Left hindlimb (tissue), 1 donor: ENCODE measurements at places on chromosomes 2 and 18.

DNA sequence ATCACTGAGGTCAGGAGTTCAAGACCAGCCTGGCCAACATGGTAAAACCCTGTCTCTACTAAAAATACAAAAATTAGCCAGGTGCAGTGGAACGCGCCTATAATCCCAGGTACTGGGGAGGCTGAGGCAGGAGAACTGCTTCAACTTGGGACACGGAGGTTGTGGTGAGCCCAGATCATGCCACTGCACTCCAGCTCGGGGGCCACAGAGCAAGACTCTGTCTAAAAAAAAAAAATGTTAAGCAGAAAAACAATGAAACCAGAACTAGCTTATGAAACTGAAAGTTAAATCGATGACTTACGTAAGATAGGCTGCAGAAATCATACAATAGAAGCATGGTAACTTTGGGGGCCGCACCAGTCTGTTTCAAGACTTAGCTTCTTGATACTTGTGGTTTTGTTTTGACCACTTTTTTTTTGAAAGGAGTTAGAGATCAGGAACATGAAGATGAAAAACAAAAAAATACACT, 6.2 kb upstream of the GPR155 start:
- DNase-seq = no peak

- DNase-seq = no peak
Observed at GRCh38 chr2:111231532-111232252, 111.0 kb downstream of the BCL2L11 start.

DNA sequence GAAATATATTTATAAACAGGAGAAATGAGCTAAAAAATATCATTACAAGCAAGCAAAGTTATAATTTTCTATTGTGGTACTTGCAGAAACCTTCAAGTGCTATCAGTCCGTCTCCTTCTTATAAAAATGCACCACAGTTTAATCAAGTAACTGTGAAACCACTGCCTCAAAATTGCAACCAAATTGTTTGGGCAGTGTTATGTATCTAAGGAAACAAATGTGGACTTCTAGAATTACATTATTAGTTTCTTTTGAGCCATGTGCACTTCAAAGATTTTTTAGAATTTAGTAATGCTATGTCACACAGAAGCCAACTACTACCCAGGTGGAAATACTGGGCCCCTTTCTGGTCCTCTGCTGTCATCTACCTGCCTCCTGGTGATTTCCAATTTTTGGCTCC, 495.6 kb downstream of the NYAP2 start:
- DNase-seq = no peak

- DNase-seq = no peak
Observed at GRCh38 chr2:628651-629050, 48.6 kb downstream of the TMEM18 start.

GRCh38 chr2:170843656-170844055, 27.0 kb downstream of the GAD1 start:
- DNase-seq = no peak

DNA sequence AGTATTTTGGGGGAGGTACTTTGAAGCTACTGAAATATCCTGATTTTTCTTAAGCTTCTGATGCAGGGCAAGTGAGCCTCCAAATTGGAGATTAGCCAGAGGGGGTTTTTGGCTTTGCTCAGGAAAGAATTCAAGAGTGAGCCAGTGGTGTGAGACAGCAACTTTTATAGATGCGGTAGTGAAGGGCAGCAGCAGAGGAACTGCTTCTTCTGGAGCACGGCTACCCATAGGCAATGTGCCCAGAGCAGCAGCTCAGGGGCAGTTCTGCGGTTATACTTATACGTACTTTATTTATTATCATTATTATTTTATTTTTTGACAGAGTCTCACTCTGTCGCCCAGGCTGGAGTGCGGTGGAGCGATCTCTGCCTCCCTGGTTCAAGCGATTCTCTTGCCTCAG, 19.8 kb upstream of the NT5DC4 start:
- DNase-seq = no peak

GRCh38 chr2:27921880-27922547, 31.5 kb downstream of the BABAM2 start:
- no peak for DNase-seq

GRCh38 chr2:171864357-171864985, 29.6 kb downstream of the SLC25A12 start:
- no peak for DNase-seq

DNA sequence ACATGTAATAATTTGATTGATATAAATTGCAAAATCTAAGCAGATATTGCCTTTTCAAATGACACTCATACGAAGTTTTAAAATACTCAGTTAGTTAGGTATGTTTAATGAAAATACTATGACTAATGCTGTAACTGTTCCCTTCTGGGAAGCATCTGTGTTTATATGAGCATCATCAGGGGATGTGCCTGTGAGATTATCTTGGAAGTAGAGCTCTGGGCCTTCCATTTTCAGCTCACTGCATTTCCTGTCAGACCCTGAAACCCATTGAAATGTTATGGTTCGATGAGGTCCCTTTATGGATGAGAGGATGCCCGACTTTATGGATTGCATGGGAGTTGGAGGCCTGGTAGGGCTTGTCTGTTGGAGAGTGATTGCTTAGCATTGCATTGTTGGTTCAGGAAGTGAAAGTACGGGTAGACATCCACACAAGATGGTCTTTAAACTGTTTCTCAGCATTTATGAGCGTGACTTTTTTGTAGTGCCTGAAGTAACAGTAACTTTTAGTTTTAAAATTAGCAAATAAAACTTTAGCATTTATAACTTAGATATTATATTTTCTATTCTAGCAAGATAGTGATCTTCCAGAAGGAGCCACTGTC, 28.7 kb downstream of the ELP2 start:
- DNase-seq = no peak

DNA sequence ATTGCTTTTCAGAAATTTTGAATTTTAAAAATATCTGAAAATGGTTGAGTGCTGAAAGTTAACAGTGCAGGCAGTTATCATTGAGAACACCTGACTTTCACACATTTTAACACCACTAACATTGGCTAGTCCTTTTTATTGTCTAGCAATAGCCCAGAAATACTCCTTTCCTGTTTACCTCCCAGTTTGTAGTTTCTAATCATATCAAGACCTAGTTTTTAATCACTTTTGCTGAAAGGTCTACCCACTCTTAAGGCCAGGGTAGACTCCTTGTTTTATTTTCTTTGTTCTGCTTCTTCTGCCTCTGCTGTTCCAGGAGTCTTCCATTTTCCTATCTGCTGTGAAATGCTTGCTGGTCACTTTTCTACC, 72.1 kb downstream of the UBE2E3 start:
- DNase-seq = no peak

DNA sequence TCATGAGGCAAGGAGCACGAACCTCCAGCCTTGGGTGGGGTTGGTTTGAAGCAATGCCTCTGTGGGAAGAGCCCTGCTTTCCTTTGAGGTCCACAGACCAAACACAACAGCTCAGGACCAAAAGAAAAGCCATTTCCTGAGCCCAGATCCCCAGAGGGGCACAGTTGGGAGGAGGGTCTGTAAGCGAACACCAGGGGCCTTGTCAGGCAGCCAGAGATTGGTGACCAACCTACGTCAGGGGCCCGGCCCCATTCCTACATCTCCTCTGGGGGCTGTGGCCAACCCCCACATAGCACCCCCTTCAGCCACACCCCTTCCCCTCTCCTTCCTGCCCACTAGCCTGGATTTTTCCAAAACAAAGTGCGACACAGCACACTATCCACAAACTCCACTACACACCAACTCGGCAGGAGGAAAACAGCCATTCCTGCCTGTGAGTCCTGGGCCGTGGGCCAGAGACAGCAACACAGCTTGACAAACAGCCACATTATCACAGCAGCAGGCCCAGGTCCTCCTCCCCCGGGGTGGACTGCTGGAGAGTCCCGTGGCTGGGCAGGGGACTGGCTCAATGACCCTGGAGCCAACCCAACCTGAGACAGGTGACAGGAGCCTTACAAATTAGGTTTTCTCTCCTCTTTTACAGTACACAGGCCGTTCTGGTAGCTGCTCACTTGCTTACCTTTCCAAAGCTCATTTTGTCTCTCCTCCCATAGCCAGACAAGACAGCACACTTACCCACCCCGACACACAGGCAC, 98.8 kb downstream of the TNS1 start:
- peak; percentile 81 for DNase-seq

DNA sequence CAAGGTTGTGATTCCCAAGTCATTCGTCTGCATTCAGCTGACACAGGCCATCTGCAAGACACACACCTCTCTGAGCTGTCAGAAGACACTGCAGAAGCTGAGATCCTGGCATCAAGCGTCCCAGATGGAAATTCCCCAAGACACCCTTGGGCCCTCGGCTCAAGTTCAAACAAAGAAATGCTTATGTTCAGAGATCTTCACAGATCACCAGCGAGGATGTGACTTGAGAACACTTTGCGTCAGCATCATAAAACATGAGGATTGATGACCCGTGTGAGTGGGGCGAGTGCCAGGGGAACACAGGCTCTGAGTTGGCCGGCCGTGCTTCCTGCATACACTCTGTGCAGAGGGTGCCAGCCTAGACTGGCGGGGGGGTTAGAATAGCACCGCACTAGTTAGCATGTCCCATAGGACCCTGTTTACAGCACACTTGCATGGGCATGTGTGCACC, 36.8 kb downstream of the KCNIP3 start:
- DNase-seq = no peak

GRCh38 chr2:66437109-66437690, 2.3 kb downstream of the MEIS1 start:
- peak; percentile 27 for DNase-seq

- no peak for DNase-seq
Observed at GRCh38 chr2:4715065-4715464, 977.1 kb upstream of the SOX11 start.

- no peak for DNase-seq
Observed at GRCh38 chr18:39031647-39032046, 1466.0 kb upstream of the CELF4 start.

- DNase-seq = no peak
Observed at GRCh38 chr2:70435138-70435537, 118.5 kb downstream of the TGFA start.

DNA sequence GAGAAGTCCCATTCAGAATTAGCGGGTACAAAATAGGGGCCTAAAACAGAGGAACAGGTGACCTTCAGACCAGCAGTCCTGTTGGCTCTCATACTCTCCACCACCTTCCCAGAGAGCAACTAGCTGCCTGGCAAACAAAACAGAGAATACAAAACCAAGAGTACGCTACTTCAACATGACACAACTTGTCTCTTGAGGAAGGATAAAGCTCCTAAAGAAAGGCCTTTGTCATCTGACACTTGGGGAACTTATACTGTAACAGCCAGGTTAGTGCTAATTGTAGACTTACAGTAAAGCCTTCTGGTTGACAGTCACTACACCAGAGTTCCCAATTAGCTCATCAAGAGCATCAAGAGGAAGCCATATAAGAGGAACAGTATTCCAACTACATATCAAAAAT, 282.1 kb upstream of the NT5C1B start:
- no peak for DNase-seq

DNA sequence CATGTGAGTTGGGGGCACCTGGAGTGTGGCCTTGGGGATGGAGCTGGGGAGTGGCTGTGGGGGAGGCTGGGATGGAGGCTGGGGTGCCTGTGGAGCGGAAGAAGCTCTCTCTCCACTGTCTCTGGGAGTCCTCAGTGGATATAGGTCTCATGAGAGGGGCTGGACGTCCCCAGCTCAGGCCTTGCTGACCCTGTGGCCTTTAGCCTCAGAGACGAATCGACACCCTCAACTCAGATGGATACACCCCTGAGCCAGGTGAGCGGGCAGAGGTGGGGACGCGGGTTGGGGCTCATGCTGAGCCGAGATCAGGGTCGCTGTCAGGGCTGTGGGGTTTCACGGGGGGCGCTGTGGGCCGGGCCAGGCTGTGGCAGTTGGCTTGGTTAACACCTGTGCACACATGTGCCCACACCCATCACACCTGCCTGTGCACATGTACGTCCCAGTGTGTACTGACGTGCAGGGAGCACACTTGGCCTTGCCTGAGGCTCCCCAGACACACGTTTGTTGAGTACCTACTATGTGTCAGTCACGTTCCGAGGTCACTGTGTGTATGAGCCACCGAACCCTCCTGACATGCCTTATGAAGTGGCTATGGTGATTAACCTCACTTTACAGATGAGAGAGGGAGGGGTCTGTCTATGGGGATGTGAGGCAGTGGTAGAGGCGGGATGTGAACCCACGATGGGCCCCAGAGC, 20.1 kb downstream of the ZAP70 start:
- DNase-seq = no peak

DNA sequence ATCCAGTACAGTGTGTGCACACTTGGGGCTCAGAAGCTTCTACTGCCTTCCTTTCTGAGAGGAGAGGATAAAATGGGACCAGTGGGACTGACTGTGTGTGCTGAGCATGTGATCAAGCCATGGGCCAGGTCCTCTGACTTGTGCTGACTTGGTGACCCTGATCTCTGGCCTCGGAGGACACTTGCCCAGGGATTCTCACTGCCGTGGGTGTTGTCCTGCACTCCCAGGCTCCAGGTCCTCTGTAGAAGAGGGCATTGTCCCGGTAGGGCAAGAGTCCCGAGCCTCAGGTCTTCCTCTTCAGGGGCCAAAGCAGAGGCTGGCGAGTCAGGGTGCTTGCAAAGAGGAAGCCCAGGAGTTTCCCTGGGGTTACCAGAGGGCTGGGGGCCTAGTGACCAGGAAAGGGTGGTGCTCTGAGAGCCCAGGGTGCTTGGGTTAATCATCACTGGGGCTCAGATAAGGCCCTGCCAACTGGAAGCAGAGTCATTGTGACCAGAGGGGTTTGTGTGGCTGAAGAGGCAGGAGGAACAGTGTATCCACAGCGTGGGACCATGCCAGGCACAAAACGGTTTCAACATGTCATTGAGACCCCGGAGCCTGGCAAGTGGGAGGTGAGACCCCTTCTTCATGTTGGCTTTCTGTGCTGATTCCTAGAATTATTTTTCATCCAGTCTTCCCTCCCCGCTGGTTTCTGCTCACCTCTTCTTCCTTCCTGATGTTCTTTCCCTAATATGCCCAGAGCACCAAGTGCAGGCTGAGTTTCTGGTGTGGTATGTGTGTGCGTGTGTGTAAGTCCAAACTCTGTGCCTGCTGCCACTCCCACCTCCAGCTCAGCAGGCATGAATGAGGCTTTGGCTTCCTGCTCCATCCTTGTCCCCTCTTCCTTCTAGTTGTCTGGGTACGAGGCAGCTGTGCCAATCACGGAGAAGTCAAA, at the start of gene GCKR:
GCKR (plus strand) TSS at position 483 of the 931 bp plus-strand sequence; CDS start at position 549, 66 bp downstream.
- no peak for DNase-seq

GRCh38 chr2:88590998-88591613, 36.2 kb downstream of the EIF2AK3 start:
- DNase-seq = no peak
